NCI-H748 treated with DMSO at 0.1 percent for 48 hours (cell line): ENCODE measurements at places on chromosomes 1 and 21.
A peak's percentile ranks its signal among the peaks of the same experiment; 100 is the strongest.

- no peak for DNase-seq
Observed at GRCh38 chr1:47643306-47644211, 205.7 kb downstream of the FOXD2 start.

- no peak for DNase-seq
Observed at GRCh38 chr1:167248707-167249642, 28.3 kb downstream of the POU2F1 start.

- no peak for DNase-seq
Observed at GRCh38 chr1:150149271-150150132, at the start of gene PLEKHO1. Gene PLEKHO1 (plus strand): TSS chr1:150149916. CDS start chr1:150150258, 342 bp downstream.

- no peak for DNase-seq
Observed at GRCh38 chr1:232577772-232578171, 52.2 kb downstream of the SIPA1L2 start.

DNA sequence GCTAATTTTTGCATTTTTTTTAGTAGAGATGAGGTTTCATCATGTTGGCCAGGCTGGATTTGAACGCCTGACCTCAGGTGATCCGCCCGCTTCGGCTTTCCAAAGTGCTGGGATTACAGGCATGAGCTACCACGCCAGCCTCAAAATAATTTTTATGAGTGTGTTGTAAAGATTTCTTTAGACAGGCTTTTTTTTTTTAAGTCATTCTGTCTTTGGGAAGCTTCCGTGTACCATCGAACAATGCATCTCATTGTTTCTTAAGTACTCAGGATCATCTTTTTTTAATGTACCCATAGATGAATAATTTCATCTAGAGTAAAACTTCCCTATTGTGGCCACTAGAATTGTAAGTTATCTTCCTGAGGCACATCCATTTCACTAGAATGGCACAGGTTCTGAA lies 19.6 kb upstream of the SDC3 start:
- DNase-seq = no peak

- no peak for DNase-seq
Observed at GRCh38 chr1:94988356-94988755, 61.4 kb upstream of the CNN3 start.

- DNase-seq = peak; percentile 18
Observed at GRCh38 chr1:189429610-189430009, 1048.1 kb downstream of the BRINP3 start.

- DNase-seq = no peak
Observed at GRCh38 chr21:45142469-45143308, 68.3 kb downstream of the ADARB1 start.

GRCh38 chr1:145879775-145880174 lies 5.9 kb downstream of the ANKRD35 start:
- peak; percentile 97 for DNase-seq
